ENCODE measurements at places on chromosomes 2 and 18.

DNA sequence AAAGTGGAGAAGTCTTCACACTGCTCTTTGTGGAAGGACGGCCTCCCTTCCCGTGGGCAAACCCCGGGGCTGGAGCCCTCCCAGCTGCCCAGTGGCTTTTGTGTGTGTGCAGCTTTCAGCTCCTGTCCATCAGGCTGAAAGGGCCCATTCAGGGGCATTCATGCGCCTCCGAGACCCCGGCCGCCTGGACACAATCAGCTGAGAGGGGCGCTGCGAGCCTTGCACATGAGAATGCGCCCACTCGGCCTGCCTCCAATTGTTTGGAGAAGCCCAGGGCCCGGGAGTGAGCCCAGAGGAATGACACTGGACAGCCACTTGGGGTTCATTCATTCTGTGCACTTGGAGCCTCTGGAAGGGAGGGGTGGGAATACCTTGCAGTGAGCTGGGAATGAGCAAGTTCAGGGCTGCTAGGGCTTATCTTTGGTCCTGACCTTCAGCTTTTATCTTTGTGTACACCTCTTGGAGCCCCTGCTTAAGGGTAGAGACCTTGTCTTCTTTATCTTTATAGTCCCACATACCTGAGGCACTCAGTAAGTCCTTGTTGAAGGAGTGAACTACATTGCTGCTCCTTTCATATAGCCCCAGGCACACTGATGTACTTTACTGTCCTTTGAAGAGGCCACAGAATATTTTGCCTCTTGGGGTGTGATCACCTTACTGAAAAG, 56.5 kb downstream of the TCF7L1 start:
- peaks cover 15% of the 10 kb centered on the region for H3K4me1 ChIP-seq
- no peaks in the 10 kb centered on the region for H3K27me3 ChIP-seq
- DNase-seq = no peak

- H3K4me3 ChIP-seq = no peak overlapping the region
- H3K27me3 ChIP-seq = no peaks in the 10 kb centered on the region
- no peaks in the 10 kb centered on the region for H3K4me1 ChIP-seq
- no peaks in the 10 kb centered on the region for H3K36me3 ChIP-seq
- H3K27ac ChIP-seq = no peak overlapping the region
Measured at GRCh38 chr2:78546843-78547242, 478.7 kb upstream of the REG3G start.

GRCh38 chr2:96869281-96869821, 529 bp downstream of the SEMA4C start:
- H3K4me1 ChIP-seq = peaks cover 63% of the 10 kb centered on the region
- H3K36me3 ChIP-seq = peaks cover 21% of the 10 kb centered on the region
- H3K27me3 ChIP-seq = no peaks in the 10 kb centered on the region
- no peak overlapping the region for H3K27ac ChIP-seq

- H3K36me3 ChIP-seq = peaks cover 70% of the 10 kb centered on the region
- H3K4me1 ChIP-seq = no peaks in the 10 kb centered on the region
- no peak for DNase-seq
- H3K27ac ChIP-seq = no peak overlapping the region
Measured at GRCh38 chr2:99169534-99169933, 11.3 kb downstream of the MITD1 start.
